Mammary microvascular endothelial cell (primary cell): ENCODE measurements at places on chromosomes 12 and 14. TPM values are rescaled to one million over a fixed set of nuclear protein-coding genes. Genes with fewer than 3 reads are reported as not detected.

ENDOU gene
- total RNA-seq: not detected in 2 replicates

CLEC4E gene
- total RNA-seq: not detected in 2 replicates

CDK4 gene
- 235 and 265 TPM in 2 replicates for total RNA-seq

DBX2 gene
- not detected in 2 replicates for total RNA-seq

BCL7A gene
- 6.2 and 6.3 TPM in 2 replicates for total RNA-seq

TEX52 gene
- total RNA-seq: not detected in 2 replicates

TMEM30B gene
- total RNA-seq: 0.10 and 0.20 TPM in 2 replicates

LRRC43 gene
- total RNA-seq: 0.93 and 2.6 TPM in 2 replicates

CPNE8 gene
- total RNA-seq: 16.4 and 16.7 TPM in 2 replicates

OR4E2 gene
- total RNA-seq: not detected in 2 replicates

CPNE6 gene
- total RNA-seq: not detected in 2 replicates

JPH4 gene
- total RNA-seq: not detected in 2 replicates

MIP gene
- not detected in 2 replicates for total RNA-seq

SLC17A8 gene
- not detected in 2 replicates for total RNA-seq

CLEC6A gene
- total RNA-seq: not detected in 2 replicates

KCNC2 gene
- total RNA-seq: not detected in 2 replicates

KRT86 gene
- 0.10 TPM in 1 of 2 replicates, not detected in the other for total RNA-seq

COL2A1 gene
- total RNA-seq: not detected in 2 replicates

RBM23 gene
- total RNA-seq: 56.8 and 79.5 TPM in 2 replicates

RD3L gene
- not detected in 2 replicates for total RNA-seq

SERPINA1 gene
- not detected in 2 replicates for total RNA-seq

SIX4 gene
- total RNA-seq: 0.79 and 1.00 TPM in 2 replicates

RAD9B gene
- 0.05 and 0.07 TPM in 2 replicates for total RNA-seq

HOXC12 gene
- total RNA-seq: not detected in 2 replicates

FGD4 gene
- total RNA-seq: 21.8 and 22.5 TPM in 2 replicates
